Stimulated activated CD4-positive, alpha-beta T cell treated with anti-CD3 and anti-CD28 coated beads, Interleukin-1b, Interleukin-23, amount 100 ng/mL, for 1 hour (primary cell): ENCODE measurements at places on chromosomes 1 and 21.
A peak's percentile ranks its signal among the peaks of the same experiment; 100 is the strongest.

- no peak for DNase-seq
These were observed 27.4 kb upstream of the CAMTA1 start for GRCh38 chr1:6757719-6758435.

- DNase-seq = no peak
These were observed 398 bp downstream of the PTPRU start for GRCh38 chr1:29236712-29237128.

DNA sequence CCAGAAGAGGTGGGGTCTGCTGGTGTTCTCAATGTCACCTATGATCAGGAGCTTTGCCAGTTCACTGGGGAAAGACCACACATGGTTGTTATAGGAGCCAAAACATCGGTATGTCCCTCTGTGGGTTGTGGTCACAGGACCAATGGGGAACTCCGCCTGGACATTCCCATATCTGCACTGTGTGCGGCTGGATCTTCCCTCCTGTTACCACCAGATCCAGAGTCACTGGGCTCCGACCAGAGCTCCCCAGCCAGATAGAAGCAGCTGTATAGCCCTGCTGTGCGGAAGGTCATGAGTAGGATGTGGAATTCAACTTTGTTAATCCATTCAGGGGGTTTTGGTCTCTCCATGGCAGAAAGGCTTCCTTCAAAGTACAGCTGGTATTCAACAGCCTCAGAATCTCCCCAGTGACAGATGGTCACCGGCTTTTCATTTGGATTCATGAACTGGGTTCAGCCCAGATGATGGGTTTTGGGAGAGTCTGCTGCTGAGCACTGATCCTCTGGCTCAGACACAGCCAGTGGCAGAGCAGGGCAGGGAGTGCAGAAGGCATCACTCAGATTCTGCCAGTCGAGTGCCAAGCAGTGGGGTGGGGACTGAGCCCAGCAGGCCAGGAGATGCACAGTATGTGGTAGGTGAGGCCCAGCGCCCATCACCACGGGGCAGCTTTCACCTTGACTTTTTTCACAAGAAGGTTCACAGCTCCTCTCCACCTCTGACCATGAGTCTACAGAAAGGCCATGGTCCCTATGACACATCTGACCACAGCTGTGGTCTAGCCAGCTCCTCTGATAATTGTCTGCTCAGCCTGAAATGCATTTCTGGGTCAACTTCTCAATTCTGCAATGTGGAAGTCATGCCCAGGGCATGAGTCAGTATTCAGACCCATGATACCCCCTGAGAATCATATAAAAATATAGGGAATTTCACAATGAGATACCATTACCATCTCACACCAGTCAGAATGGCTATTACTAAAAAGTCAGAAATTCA lies 2.9 kb upstream of the SHCBP1L start:
- no peak for DNase-seq

DNA sequence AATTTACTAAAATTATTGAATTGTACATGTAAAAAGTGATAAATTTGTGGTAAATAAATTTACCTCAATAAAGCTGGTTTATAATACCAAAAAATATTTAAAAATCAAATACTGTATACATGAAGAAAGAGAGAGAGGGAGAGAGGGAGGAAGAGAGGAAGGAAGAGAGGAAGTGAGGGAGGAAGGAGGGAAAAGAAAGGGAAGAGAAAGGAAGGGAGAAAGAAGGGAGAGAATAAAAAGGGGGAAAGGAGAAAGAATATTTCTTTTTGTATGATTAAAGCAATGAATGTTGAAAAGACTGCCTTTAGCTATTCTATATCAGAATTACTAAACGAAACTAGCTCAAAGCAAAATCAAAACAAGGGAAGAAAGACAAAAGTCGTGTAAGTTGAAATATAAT lies 150.0 kb downstream of the LRIG2 start:
- no peak for DNase-seq

- no peak for DNase-seq
These were observed 5.0 kb downstream of the WNT3A start for GRCh38 chr1:228011721-228012311.

DNA sequence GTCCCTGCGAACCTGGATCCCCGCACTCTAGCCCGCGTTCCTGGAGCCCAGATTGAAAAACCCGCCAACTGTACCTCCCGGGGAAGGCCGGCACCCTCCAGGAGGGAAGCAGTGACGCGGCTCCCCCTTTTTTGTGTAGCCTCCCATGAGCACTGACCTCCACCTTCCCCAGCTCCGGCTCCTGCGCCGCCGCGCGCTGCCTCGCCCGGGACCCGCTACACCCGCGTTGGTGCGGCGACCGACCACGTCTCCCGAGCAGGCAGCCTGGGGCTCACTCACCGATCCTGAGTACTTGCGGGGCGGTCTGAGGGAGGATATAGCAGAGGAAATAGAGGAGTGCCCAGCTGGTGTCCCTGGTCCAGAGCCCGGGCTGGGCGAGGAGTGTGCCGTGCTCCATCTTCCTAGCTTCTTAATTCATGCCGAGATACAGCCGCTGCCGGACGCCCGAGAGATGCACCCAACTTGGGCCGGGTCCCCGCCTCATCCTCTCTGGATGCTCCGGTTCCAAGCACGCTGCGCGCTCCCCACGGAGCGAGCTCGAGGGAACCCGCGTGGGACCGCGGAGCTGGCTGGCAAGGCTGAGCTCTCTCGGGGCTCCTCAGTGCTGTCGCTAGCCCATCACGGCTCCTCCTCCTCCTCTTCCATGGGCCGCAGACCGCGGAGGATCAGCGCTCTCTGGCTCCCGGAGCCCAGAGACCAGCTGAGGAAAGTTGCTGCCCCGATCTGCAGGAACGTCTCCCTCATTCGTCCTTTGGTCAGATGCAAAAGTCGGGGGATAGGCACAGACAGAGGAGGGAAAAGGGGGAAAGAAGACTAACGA lies 482 bp downstream of the GRIK1 start:
- DNase-seq = no peak

DNA sequence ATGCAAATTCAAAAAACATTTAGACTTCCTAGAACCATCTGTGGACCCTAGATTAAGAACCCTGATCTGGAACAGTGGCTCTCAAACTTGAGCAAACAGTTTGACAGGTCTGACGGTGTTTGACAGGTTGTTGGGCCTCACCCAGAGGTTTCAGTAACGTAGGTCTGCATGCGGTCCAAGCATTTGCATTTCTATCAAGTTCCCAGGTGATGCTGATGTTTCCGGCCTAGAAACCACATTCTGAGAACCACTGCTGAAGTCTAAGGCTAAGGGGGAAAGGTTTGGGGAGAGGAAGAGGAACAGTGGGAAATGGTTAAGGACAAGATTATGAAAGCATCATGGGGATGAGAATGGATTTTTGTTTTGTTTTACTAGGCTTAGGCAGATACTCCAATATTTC lies 48.6 kb downstream of the MDM4 start:
- no peak for DNase-seq

DNA sequence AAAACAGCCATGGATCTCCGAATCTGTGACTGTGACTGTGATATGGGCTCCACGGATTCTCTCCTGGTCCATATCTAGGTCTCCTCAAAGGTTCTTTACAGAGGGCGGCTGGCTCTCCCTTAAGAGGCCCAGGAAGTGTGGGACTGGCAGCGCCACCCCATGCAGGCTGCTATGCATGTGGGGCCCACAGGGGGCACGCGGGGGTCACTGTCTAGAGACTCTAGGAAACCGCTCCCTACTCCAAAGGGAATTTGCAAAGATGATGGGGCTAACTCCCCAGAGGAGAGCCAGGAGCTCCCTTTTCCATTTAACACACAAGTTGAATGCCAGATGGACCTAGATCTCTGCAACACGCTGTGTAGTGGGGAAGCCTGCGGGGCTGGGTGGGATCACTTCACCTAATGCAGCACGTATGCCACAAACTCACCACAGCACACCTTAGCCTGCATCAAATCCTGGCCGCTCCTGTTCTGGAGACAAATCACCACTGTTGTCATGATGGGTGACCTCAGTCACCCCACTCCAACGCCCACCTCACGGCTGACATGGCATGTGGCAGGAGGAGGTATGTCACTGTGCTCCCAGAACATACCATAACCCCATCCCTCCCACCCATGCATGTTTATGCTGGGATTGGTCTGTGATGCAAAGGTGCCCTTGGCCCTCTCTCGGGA lies 61.7 kb downstream of the SLC45A1 start:
- no peak for DNase-seq

- DNase-seq = no peak
These were observed 1.6 kb upstream of the STK40 start for GRCh38 chr1:36387141-36387949.

DNA sequence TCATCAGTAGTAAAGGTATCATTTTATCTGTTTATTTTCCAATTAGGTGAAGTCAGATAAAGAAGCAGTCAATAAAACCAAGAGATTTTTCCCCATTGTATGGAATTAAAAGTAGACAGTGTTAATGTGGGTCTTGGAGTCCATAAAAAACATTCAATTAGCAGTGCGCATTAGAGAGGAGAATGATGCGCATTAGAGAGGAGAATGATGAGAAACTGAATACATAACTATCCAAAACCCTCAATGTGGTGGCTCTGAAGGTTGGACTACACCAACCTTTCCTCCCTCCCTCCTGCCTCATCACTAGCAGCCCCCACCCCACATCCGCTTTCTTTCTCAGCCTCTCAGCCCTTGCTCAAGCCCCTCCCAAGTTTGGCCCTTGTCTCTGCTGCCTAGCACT lies 99.5 kb downstream of the DAB1 start:
- DNase-seq = no peak

GRCh38 chr1:183137782-183138181 lies 48.3 kb upstream of the LAMC2 start:
- no peak for DNase-seq

DNA sequence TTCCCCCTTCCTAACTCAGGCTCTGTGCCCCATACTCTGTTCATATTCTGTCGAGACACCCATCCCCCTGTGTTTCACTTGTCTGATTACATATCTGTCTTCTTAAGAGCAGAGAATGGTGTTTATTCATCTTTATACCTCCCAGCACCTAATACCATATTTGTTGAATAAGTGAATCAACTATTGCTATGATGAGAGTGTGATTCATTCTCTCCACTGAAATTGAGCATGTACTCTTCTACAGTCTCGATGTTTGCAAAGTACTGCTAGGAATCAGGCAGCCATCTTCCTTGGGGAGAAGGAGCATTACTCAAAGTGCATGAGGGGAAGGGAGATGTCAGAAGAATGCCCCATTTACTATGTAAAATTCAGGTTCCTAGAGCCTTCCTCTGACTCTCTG lies 27.0 kb downstream of the TBX15 start:
- no peak for DNase-seq

- DNase-seq = peak; percentile 83
These were observed 10.7 kb downstream of the FAM229A start for GRCh38 chr1:32351399-32352238.

GRCh38 chr1:40732756-40733301 lies 41.3 kb downstream of the NFYC start:
- DNase-seq = no peak
